T-helper 17 cell (primary cell): ENCODE measurements at places on chromosomes 11 and 22.

GRCh38 chr22:21641417-21641788 is 699 bp upstream of the SDF2L1 start:
- DNase-seq, result no peak

GRCh38 chr11:128693416-128693712 is 508 bp upstream of the FLI1 start:
- no peak for DNase-seq

DNA sequence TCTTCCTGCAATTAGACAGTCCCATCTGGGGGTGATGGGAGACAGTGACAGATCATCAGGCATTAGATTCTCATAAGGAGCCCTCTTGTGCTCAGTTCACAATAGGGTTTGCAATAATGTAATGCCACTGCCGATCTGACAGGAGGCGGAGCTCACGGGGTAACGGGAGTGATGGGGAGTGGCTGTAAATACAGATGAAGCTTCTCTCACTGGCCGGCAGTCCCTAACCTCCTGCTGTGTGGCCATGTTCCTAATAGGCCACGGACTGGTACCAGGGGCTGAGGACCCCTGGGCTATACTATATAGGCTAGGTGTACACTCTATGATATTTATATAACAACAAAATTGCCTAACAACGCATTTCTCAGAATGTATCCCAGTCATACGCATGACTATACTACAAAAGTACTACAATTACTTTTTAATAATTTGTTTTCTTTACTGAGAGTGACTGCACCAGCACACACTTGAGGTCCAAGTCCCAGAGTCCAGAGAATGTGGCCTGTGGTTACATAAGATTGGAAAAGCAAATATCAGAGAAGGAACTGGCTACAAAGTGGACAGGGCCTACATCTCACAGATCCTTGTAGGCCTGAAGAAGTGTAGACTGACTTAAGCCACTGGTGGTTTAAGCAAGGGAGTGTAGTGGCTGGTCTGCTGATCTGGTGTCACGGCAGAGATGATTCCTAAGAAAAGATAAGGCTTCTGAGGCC is 200.0 kb downstream of the LARGE1 start:
- no peak for DNase-seq

DNA sequence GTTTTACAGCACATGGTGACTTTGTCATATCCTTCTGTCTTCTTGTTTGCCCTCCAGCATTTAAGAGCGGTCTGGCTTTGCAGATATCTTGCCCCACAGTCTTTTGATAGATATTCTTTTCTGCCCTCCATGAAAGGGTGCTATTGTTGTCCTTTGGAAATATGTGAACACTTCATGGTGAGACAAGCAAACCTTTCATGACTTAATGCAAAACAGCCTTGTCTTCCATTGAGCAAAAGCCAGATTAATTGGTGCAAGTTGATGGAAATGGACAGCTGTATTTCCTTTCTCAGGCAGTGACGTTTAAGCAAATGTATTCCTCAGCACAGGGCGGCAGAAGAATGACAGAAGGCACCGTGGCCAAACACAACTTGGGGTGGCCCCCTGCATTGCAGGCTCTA is 4.4 kb downstream of the DCPS start:
- DNase-seq, result no peak

DNA sequence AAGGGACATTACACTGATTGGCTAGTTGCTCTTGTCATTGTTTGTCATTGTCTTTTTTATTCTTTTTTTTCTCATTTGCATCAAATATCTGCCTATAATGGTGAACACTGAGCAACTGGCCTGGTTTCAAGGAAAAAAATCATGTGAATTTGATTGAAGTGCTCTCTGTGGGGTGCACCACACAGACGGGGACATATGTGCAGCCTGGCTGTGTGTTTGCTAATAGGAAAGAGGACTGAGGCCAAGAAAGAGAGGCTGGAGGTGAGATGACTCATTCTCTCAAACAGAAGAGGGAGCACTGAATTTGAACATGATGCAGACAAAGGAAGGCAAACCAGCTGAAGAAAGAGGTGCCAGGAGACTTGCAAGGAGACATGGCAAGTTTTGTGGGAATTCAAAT is 684.9 kb upstream of the CCDC90B start:
- DNase-seq, result no peak

DNA sequence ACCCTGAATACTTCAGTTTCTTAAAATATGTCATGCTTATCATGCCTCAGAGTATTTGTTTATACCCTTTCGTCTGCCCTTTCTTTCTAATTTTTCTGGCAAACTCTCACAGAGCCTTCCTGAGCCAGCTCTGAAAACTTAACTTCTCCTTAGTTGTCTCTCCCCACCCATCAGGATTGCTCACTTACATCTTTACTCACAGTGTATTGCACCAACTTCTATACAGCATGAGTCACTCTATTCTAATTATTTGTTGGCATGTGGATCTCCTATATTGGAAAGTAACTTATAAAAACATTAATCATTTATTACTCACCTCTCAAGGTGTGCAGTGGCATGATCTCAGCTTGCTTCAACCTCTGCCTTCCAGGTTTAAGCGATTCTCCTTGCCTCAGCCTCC is 114.9 kb downstream of the FANCF start:
- no peak for DNase-seq

GRCh38 chr11:10265936-10266335 is 28.1 kb downstream of the SBF2 start:
- DNase-seq, result no peak

GRCh38 chr22:36067235-36067558 is 38.6 kb upstream of the RBFOX2 start:
- DNase-seq, result no peak

DNA sequence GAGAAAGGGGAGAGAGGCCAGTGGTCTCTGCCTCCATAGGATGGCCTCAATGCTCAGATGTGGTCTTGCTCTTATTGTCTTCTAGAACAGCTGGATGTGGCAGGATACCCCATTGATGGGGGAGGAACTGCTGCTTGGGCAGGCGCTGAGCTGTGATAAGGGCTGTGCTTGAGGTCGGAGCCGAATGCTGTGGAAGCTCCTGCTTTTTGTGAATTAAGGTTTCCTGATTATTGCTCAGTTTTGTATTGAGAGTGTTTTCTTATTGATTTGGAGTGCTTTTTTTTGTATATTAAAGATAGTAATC is 57.2 kb downstream of the CABIN1 start:
- DNase-seq, result no peak

- DNase-seq, result peak; percentile 85
Measured at GRCh38 chr11:61899146-61899841, 7.9 kb upstream of the FADS3 start.

- DNase-seq, result no peak
Measured at GRCh38 chr11:20102397-20102796, 57.9 kb downstream of the DBX1 start.

DNA sequence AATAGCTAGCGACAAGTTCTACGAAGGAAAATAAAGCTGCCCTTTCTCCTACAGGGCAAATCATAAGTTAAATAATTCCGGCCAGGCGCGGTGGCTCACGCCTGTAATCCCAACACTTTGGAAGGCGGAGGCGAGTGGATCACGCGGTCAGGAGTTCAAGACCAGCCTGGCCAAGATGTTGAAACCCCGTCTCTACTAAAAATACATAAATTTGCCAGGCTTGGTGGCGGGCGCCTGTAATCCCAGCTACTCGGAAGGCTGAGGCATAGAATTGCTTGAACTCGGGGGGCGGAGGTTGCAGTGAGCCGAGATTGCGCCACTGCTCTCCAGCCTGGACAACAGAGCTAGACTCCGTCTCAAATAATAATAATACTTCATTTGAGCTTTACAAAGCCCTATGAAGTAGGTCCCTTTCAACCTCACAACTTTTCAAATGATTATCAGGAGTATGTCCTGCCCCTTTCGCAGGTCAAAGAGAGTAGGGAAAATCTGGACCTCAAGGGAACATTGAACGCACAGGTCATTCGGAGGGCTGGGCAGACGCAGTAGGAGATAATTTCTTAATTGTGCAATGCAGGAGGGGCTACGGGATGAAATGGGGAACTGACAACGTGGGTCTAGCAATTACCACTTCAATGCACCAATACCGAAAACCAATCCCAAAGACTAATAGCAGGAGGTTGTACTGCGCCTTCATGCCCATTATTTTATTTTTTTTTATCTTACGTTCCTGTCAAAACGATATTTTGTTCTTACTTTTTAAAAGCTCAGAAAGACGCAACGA is 590 bp downstream of the COMMD9 start:
- DNase-seq, result no peak

DNA sequence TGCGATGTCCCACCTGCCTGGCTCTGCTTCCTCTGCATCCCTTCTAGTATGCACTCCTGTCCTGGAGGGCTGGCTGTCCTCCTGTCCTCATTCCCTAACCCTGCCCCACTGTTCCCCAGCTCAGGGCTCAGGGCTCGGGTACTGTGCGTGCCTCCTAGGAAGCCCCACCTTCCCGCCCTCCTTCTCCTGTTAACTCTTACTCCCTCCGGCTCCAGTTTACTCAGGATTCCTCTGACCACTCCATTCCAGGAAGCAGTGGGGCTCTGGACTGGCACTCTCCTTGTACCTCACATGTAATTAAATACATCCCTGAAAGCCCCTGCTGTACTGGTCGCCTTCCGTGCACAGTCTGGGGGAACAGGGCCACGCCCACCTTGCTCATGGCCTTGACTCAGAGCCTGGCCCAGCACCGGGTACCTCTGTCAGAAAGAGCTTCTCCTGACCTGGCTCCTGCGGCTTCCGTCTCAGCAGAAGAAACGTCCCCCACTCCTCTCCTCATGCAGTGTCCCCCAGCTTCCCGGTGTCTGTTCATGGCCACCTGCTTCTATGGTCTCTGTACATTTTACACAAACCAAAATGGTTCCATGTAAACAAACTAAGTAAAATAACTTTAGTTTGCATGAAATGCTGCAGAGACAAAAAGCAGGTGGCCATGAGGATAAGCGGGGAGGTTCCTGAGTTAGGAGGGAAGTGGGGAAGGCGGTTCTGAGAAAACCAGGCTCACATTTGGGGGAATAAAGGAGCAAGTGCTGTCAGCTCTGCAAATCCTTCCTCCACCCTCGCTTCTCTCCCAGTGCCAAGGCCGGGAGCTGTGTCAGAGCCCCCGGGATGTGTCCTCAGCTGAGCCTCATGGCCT is 445.9 kb downstream of the BRD1 start:
- DNase-seq, result no peak

GRCh38 chr11:99683933-99684332 is 663.2 kb downstream of the CNTN5 start:
- no peak for DNase-seq

- no peak for DNase-seq
Measured at GRCh38 chr11:125980436-125980835, 34.6 kb downstream of the VSIG10L2 start.
